DMS153 (cell line): ENCODE measurements at places on chromosomes 3 and 15.
A peak's percentile ranks its signal among the peaks of the same experiment; 100 is the strongest.

DNA sequence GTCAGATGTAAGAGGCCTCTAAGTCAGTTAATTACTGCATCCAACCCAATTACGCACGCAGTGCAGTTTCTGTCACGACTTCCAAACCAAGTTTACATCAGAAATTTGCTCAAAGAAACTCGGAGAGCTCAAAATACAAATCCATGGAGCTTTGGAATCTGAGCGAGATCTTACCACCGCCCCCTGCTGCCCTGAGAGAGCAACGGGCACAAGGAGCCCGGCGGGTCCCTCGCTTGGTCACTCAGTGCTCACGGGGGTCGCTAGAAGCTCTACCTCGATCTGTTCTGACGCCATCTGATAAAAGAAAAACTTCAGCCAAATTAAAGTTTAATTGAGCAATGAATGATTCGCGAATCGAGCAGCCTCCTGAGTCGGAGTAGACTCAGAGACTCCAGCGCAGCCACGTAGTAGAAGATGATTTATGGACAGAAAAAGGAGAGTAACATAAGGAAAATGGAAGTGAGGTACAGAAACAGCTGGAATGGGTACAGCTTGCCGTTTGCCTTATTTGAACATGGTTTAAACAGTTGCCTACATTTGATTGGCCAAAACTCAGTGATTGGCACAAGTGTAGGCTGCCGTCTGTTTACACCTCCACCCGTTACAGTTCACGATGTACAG, 232.7 kb upstream of the ATP10A start:
- DNase-seq = no peak

- no peak for DNase-seq
These were observed 93.1 kb downstream of the STAG1 start for GRCh38 chr3:136658946-136659682.

- no peak for DNase-seq
These were observed 2.2 kb downstream of the PLSCR1 start for GRCh38 chr3:146542179-146542578.

- peak; percentile 44 for DNase-seq
These were observed 966 bp upstream of the PKM start for GRCh38 chr15:72231833-72232478.

GRCh38 chr15:86018679-86019078, 61.0 kb upstream of the AGBL1 start:
- DNase-seq = no peak

DNA sequence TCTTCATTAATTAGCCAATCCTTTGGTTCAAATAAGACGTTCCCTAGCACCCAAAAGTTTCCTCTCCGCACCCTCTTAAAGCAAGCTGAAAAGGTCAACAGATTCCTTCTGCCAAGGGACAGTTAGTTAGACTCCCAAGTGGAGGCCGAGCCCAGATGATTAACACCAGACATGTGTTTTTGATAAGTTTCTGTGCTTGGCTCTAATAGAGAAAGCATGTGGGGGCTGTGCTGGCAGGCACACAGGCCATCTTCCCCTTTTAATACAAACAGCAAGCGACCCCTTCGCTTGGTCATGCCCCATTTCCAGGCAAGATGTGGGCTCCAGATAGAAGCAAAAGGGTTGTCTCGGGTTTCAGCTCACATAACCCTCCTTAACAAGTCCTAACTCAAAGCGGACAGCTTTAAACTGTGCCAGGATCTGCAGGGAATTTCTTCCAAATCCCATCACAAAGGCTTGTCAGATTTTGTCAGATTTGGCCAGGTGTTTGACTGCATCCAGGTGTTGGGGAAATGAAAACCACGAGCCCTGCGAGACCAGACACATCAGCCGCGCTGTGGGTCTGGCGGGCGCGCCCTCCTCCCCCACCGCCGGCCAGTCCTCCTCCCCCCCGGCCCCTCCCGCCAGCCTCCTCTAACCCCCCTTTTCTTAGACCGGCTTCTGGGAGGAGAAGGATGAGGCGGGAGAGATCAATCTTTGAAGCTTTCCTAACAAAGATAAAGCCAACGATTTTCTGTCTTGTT, 3.3 kb downstream of the HES1 start:
- DNase-seq = no peak

DNA sequence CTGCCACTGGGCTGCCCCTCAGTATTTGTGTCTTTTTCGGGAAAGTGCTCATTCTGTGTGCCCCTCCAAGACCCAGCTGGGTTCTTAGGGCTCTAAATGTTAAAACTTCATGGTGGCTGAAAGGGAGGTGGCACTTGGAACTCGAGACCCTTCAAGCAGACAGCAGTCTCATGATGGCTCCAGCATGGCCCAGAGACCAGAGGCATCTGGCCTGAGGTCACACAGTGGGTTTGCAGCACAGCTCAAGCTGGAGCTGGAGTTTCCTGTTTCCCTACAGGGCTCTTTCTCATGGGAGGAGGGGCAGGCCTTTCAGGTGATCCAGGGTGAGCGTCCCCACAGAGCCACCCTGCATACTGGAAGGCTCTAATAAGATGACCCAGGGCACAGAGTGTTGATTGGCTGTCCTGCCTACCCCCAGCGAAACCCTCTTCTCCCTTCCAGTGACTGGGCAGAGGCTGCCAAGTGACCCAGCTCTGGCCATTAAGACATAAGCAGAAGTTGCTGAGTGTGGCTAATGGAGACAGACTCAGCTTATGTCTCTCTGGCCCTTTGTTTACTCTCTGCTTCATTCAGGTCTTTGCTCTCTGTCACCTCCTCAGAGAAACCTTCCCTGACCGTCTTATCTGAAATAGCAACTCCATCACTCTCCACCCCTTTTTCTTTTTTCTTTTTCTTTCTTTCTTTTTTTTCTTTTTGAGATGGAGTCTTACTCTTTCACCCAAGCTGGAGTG, 166.6 kb upstream of the SMAD3 start:
- no peak for DNase-seq

GRCh38 chr3:151357463-151357850, 27.1 kb downstream of the P2RY12 start:
- no peak for DNase-seq

GRCh38 chr15:35691891-35692867, 146.2 kb upstream of the DPH6 start:
- no peak for DNase-seq

- DNase-seq = no peak
These were observed 309.9 kb downstream of the CLSTN2 start for GRCh38 chr3:140244893-140245292.

- no peak for DNase-seq
These were observed 31.2 kb upstream of the DUT start for GRCh38 chr15:48300038-48300437.

DNA sequence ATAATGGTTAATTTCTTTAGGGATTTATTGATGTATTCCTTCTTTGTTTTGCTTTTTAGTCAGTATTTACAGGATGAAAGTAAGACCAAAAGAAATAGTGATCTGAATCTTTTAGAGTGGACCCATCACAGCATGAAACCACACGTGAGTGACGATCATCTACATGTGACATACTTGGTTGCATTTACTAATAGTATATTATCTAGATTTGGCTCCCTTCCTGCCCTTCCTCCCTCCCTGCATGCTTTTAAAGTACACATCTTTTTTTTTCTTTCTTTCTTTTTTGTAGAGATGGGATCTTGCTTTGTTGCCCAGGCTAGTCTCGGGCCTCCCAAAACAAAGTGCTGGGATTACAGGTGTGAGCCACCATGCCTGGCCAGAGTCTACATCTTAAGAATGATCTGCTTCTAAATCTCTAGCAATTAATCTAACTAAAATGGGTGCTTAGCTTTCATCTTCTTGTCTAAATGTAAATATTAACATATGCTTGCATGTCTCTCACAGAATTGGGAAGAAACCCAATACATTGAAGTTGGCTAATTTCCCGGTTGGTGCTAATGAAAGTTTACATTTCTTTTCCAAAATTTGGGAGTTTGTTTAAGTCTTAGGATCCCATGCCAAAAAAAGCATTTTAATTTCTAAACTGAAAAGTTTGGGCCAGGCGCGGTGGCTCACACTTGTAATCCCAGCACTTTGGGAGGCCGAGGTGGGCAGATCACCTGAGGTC, 38.0 kb downstream of the SENP2 start:
- DNase-seq = no peak

DNA sequence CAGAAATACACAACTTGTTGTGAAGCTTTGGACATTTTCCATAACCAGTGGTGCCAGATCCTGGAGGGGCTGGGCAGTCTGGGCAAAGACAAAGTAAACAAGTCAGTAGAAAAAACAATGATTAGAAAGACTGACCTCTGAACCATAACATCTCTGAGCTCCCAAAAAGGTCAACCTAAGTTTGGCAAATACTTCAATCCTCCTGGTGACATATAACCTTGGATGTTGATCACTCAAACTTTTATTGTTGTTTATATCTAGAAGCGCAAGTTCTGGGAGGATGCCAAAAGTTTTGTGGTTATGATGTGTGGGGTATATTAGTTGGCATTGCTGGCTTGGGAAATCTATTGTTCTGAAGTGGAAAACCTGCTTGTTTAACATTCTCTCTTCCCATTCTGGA, 257.7 kb downstream of the DIPK2A start:
- no peak for DNase-seq

DNA sequence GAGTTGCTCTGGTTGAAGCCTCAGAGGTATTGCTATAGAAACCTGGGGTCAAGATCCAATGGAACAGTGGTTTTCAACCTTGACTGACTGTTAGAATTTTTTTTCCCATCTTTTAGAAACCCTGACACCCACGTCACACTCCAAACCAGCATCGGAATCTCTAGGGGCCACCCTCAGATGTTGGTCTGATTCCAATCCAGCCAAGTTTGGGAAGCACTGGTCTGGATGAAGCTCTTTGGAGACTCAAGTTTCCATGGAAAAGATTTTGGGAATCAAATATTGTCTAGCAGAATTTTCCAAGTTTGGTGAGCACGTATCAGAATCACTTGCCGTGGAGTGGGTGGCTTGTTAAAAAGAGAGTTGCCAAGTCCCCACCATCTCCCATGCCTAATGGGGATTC, 103.8 kb downstream of the THSD4 start:
- no peak for DNase-seq

DNA sequence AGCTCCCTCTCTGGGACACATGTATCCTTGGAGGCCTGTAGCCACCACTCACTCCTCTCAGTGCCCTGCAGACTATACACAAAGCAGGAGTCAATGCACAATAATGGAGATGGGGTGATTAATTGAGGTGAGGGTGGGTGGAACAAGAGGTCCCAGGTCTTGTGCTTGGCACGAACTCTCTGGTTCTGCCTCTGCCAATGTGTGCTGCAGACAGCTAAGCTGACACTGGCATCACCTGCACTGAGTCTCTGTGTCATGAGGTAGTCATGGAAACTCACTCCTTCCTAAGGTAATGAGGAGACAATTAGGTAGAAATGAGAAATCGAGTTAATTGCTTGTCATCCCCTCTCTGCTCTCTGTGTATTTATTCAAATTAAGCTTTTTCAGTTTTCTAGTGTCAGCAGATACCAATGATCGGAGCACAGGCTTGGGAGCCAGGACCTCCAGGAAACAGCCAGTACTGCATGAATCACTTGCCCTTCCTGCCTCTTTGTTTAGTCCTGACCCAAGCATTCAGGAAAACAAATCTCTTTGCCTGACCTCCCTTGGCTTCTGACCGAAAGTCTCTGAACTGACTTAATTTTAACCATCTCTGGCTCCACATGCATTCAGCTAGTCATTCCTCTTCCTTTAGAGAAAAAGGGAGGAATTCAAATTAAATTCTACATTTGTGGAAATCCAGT, 56.7 kb downstream of the DRD3 start:
- DNase-seq = no peak

DNA sequence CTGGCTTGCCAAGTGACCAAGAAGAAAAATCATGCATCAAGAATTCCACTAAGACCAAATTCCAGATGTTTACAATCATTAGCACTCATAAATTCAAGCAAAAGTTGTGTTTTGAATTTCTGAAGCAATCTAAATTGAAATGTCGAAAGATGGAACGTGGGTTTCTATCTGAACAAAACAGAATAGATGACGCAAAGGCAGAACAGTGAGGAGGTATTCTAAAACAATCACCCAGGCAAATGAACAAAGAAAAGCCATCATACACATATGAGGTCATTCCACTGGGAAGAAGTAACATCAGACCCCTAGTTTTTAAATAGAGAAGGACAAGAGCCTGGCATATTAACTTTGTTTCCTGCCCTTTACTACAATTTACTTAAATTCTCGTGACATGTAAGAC, 58.0 kb downstream of the MCF2L2 start:
- no peak for DNase-seq

- no peak for DNase-seq
These were observed 559 bp upstream of the LRRN1 start for GRCh38 chr3:3798631-3799113.

DNA sequence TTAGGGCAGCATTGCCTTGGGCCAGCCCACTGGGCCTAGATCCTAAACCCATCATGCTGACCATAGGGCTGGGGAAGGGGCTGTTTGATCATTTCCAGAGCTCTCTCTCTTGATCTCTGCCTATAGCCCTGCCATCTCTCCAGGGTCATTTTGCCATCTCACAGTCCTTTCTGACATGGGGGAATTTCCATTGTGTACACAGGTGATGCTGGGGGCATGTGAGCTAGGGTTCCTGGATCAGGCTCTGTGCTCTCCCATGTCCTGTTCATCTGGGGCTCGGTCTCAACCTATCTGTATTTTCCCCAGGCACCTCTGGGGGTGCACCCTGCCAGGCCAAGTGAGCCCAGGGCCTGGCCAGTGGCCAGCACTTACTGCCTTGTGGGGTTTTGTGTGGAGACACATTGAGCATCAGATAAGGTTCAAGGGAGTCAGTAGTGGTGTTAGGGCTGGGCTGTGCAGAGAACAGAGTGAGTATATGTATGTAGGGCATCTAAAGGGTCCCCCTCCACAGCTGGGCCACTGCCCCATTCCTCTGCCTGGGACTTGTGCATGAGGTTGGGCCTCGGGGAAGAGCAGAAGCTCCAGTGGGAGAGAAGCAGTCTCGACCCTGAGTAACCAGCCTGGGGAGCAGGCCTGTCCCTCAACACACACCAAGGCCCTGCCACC, 25.7 kb upstream of the APEH start:
- no peak for DNase-seq

GRCh38 chr3:72550582-72551262, 297.5 kb downstream of the SHQ1 start:
- no peak for DNase-seq

DNA sequence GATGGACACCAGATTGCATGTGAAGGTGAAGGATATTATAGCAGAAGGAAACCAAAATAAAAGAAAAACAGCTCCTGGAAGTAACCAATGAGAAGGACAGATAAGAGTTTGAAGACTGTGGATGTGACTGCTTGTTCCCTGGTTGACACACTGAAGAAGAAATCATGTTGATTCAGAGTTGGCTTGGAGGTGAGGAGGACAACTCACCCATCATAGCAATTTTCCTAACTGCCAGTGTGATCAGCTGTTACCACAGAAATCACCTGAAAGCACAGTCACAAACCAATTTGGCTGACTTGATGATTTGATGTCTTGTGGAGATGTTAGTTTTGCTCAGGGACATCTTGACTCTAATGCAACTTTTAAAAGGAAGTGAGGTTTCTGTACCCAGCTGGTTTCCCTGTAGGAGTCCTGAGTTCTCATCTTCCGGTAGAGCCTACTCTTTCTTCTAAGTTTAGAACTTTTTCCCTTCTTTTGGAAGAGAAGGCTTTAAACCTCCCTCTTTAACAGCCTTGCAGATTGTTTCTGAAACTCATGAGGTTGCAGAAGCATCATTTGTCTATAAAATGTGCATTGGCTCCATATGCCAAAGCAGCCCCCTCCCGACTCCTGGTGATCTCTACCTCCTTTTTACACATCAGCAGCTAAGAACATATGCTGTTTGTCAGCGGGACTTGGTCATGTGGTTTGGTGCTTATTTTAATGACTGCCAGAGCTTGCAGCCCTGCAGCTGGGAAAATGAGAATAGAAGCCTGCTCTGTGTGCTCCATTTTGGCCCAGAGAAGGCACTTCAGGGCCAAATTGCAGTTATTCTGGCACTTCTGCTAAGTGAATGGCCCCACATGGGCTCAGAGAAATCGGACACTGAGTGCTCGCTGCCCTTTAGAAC, 10.3 kb downstream of the ATG7 start:
- DNase-seq = no peak

GRCh38 chr15:45796433-45796832, 161.6 kb downstream of the SQOR start:
- DNase-seq = no peak
